ENCODE measurements at places on chromosomes 3 and 15.

GRCh38 chr15:41499109-41499851 is 5.6 kb downstream of the ITPKA start:
- no peak for DNase-seq

GRCh38 chr3:179935710-179936109 is 101.0 kb downstream of the PEX5L start:
- DNase-seq = no peak

DNA sequence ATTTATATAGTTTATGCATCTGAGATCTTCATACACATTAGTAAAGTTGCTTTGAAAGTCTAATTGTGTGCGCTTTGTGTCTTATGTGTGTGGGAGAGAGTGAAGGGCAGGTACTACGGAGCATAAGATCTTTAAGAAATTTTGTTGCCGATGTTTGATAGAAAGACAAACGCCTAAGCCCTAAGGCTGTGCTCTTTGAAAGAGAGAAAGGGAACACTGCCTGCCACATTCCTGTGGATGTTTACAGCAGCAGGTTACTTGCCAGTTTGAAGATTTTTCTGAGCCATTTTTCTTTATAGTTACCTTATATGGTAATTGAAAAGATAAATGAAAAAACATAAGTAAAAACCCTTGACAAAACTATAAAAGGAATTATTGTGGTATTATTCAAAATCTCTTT is 17.0 kb downstream of the DTWD1 start:
- DNase-seq = no peak

DNA sequence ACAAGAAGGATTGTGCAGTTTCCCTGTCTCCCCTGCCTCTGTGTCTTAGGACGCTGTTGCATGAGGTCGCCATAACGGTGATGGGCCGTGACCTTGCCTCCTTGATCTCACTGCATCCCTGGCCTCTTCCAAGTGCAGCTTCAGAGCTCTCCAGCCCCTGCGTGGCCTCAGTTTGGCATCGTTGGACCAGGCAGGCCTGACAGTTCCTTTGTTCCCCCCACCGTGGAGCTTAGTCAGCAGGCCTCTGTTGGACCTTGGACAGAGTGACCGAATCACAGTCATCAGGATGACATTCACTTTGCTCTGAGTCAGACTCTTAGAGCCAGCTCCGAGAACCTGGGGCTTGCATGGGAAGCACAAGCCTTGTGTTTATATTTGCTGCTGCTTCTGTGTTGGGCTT is 139.4 kb downstream of the OPA1 start:
- peak; percentile 17 for DNase-seq

DNA sequence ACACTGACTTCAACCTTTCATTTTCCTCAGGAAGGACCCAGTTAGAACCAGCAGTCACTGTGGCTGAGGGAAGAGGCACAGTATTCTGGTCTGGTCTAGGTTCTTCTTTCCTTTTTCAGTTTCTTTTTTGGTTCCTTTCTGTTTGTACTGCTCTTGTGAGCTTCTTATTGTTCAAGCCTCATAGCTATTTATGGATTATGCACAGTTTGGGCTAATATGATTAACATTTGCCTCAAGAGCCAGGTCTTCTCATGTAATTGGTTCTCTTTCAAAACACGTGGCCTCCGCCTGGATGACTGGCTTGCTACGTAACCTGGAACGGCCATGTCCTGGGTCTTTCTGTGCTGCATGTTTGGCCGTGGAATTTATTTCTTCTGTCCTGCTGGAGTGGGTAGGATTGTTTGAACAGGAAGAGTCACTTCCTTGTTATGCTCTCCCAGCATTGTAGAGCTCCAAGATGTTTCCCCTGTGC is 43.3 kb downstream of the RBMS3 start:
- DNase-seq = no peak

DNA sequence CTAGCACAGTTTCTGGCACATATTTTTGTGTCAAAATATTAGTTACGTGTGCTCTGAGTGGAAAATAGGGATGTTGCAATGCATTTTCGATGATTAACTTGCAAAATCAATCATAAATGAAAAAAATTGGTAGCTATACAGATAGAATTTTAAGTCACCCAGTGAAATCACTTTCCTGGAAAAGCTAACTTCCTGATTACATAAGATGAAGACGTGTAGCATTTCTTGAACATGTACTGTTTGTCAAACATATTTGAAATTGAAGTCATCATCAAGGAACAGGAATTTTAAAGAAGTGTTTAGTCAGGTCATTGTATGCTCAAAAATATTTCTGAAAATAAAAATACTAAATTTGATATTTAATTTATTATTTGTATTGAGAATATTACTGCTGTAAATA is 977.7 kb downstream of the PLOD2 start:
- DNase-seq = no peak

DNA sequence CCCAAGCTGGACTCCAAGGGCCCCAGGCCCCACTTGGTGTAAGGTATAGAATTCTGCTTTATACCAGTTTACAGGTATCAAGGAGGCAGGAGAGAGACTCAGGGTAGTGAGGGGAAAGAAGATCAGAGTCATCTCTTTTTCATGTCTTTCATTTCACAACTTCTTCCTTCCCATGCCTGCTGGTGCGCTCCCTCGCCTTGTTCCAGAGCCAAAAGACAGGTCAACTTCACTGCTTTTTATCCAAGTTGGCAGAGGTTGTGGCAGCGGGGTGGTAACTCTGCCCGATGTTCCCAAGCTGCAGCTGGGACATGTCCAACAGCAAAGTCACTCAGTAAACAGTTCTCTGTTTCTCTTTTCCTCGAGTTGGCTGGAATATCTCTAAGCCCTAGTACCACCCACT is 86.3 kb upstream of the TCF12 start:
- DNase-seq = no peak

GRCh38 chr15:77656294-77656693 is 23.6 kb upstream of the LINGO1 start:
- no peak for DNase-seq

- DNase-seq = peak; percentile 42
Observed at GRCh38 chr3:11212299-11212608, 58.0 kb downstream of the HRH1 start.

DNA sequence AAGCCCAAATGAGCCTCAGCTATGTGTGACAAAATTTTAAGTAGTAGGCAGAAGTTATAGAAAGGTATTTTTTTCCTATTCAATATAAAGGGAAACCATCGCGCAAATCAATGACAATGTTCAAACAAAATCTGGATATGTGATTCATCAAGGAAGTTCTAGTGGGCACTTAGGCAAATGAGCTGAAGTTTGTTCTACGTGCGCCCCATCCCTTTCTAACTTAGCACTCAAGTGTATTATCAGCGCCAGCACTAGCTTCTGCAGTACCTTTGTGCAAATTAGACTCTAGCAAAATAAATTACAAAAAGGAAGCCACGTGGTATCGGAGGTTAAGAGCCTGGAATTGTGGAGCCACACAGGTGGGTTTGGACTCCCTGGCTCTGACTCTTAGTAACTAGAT is 91.1 kb downstream of the TBL1XR1 start:
- no peak for DNase-seq

DNA sequence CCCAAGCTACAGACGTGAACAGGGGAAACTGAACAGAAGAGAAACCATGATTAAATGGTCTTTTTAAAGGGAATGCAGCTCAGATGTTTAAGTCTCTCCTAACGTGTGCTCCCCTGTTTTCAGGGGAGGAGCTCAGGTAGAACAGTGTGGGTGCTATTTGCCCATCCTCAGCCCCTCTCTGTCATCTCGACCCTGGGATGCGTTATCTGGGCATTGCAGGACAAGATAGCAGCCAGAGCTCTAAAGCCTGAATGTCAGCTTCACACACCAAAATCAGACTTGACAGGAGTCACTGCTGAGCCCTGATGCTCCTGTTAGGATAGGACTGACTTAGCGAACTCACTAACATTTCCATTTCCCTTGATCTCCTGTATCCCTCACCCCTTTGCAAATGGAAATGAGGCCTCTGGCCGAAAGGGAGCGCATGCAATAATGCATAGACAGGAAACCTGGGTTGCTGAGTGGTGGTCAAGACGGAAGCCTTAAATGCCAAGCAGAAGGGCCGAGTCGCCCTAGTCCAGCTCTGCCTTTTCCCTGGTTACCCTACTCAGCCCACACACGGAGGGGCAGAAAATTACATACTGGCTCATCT is 234.9 kb upstream of the TPM1 start:
- DNase-seq = no peak

- peak; percentile 82 for DNase-seq
Observed at GRCh38 chr3:39150803-39151631, 2.4 kb downstream of the CSRNP1 start.

GRCh38 chr15:67033571-67034044 is 31.8 kb upstream of the SMAD3 start:
- no peak for DNase-seq

GRCh38 chr15:90063770-90064247 is 38.5 kb downstream of the IDH2 start:
- no peak for DNase-seq

GRCh38 chr15:45112591-45113379 is 1.2 kb downstream of the DUOX2 start:
- no peak for DNase-seq

DNA sequence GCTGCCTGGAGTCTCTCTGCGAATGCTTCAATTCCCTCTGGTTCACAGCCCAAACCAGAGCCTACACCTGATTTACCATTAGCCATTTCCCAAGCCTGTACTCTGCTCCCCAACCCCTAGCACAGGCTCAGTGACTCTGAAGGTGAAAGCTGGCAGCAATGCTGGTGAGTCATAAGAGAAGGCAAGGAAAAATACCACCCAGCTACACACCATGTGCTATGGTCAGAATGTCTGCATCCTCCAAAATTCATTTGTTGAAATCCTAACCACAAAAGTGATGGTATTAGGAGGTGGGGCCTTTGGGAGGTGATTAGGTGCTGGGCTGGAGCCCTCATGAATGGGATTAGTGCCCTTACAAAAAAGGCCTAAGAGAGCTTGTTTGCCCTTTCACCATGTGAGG is 117.1 kb upstream of the TJP1 start:
- peak; percentile 68 for DNase-seq

DNA sequence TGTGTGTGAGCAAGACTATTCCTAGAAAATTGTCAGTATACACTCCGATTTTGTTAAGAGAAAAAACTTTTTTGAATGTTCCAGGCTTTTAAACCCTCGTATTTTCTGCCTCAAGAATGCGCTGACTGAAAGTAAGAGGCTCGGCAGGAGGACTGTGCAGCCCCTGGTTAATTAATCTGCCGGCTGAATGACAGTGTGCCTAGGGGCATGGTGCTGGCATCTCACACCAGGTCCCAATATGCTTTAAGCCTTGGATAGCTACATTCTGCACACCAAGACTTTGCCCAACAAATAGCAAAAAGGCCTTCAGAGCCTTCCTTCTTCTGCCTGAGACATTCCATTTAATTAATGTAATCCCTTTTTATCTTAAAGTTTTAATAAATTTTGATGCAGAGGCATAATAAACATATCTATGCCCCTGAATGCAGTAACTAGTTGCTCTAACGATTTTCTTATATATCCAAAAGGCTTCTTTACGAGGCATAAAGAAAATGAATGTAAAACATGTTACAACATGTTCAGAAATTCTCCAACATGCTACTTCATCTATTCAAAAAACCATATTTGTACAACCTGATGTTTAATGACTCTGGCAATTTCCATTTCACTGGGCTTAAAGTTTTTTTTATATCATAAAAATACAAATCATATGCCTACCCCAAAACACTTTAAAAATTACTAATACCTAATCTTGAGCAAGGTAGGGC is 37.9 kb downstream of the DPH6 start:
- DNase-seq = peak; percentile 18

DNA sequence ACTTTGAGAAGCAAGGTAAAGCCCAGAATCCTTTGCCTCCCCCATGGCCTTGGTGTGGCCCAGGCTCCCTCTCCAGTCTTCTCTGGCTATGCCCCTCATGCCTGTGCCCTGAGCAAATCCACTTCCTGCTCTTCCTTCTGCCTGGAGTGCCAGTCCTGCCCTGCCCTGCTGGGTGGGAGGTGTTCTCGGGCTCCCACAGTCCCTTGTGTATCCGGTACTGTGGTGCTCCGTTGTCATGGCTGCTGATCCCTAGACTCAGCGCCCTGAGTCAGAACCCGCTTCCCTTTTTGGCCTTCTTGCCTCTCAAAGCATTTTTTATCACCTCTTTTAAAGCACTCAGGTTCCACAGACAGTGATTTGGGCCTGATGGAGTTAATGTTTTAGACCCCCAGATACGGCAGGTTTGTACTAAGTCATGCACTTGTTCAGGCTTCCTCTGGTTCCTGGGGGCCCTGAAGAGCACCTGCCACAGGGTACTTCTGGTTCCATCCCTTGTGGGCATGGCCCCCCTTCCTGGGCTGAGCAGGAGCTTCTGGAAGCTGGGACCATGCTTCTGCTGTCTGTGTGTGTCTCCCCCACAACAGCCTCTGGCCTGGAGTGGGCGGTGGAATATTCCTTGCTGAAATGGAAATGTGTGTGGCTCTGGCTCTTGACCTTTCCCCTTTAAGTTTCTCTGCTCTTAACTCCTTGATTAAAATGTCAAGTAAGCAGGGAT is 29.6 kb upstream of the ADAMTS7 start:
- DNase-seq = no peak

GRCh38 chr3:158134363-158134762 is 24.5 kb downstream of the RSRC1 start:
- no peak for DNase-seq

- no peak for DNase-seq
Observed at GRCh38 chr3:156554515-156554841, 439 bp downstream of the SSR3 start.

DNA sequence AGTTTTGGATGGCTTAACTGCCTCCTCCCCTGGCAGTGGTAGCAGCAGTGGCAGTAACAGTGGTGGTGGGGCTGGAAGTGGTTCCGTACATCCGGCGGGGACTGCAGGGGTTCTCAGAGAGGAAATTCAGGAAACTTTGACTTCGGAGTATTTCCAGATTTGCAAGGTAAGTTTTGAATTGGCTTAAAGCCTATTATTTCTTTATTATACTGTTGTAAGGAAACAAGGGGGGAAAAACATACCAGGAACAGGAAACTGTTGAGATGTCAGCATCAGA is 1.5 kb downstream of the STXBP5L start:
- no peak for DNase-seq
